ENCODE measurements at places on chromosomes 7 and 10.

DNA sequence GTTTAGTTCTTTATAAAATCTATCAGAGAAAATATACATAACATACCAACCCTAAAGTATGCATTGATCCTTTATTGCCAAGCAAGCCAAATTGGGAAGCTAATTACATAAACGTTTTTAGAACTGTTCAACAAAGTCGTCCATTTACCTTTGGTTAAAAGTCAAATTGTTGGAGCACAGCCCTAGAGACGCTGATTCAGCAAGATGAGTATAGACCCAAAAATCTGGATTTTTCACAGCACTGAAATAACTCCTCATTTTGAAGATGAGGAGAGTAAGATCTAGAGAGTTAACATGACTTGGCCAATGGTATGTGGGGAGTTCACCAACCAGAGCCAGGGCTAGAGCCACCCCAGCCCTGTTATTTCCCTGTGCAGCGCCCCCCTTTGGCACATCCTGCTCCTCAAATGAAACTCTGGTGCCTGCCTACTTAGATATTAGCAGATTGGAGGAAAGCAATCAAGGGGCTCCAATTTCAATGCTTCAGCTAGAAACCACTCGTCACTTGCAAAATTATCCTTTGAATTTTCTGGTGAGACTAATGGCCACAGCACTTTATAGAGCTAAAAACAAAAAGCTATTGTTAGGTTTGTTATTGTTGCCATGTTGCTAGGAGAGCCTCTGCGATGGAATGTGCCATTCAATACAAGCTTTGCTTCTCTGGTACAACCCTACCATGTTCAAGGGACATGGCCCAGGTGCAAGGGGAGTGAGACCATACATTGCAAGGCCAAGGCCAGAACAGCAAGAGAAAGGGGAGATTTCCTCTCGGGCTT lies 132.6 kb upstream of the ZEB1 start:
- no peak for DNase-seq

- DNase-seq = no peak
These were observed 38.3 kb upstream of the INPP5A start for GRCh38 chr10:132499367-132499685.

- no peak for DNase-seq
These were observed at the start of gene ANKRD30A for GRCh38 chr10:37125191-37125732. TSS of gene ANKRD30A (plus strand) at chr10:37125598. CDS start at chr10:37125788, 190 bp downstream.

GRCh38 chr10:94546901-94547185 lies 1.3 kb downstream of the HELLS start:
- DNase-seq = no peak

- no peak for DNase-seq
These were observed 17.2 kb downstream of the PPP3CB start for GRCh38 chr10:73478636-73479035.

GRCh38 chr10:58854811-58855210 lies 321.6 kb upstream of the PHYHIPL start:
- no peak for DNase-seq

- DNase-seq = no peak
These were observed 18.7 kb upstream of the SLF2 start for GRCh38 chr10:100894033-100894432.

DNA sequence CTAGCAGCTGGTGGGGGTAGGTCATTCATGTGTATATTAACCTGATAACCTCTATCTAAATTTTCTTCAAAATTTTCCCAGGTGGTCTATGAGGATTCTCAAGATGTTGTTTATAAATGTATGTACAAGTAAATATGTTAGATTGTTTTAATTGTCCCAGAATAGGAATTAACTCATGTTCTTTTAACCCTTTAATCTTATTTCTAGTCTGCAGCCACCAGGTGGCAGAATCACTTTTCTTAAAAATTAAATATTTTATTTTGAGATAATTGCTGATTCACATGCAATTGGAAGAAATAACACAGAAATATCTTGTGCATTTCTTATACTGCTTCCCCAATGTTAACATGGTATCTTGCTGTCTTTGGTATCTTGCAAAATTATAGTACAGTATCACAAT lies 589.5 kb downstream of the ARL4A start:
- DNase-seq = no peak

DNA sequence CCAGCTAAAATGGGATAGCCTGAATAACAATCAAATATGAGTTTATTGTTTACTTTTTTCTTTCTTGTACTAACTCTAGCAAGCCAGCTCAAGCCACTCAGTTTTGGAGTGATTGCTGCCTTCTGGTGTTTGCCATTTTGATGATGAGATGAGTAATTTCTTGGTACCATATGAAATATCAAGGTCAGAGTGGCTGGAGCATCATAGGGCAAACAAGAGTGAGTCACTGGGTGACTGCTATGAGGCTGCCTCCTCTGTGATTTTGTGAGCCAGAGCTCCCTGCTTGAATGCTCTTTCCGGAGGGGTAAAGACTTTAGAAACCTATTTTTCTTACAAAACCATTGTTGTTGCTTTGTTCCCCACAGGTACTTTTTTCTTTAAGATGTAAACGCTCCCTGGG lies 295.6 kb downstream of the PRKG1 start:
- DNase-seq = no peak

GRCh38 chr7:107972075-107972482 lies 30.9 kb downstream of the LAMB1 start:
- DNase-seq = no peak

- no peak for DNase-seq
These were observed 34.6 kb upstream of the PSMG3 start for GRCh38 chr7:1604383-1604782.

- DNase-seq = no peak
These were observed 66.4 kb downstream of the CDC123 start for GRCh38 chr10:12262278-12262981.

DNA sequence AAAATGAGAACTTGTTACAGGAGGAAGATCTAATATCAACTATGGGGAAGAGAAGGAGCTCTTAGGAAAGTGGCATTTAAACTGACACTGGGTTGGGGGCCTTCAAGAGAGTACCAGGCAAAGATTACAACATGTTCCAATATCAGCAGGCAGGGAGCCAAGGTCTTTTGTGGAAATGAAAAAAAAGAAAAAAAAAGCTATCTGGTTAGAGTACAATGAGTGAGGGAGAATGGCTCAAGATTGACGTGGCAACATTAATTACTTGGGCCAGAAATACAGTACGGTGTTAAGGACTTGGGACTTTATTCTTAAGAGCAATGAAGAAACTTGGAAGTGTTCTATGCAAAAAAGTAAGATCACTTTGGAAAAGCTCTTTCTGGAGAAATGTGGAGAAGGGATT lies 132.3 kb upstream of the CDK1 start:
- no peak for DNase-seq

DNA sequence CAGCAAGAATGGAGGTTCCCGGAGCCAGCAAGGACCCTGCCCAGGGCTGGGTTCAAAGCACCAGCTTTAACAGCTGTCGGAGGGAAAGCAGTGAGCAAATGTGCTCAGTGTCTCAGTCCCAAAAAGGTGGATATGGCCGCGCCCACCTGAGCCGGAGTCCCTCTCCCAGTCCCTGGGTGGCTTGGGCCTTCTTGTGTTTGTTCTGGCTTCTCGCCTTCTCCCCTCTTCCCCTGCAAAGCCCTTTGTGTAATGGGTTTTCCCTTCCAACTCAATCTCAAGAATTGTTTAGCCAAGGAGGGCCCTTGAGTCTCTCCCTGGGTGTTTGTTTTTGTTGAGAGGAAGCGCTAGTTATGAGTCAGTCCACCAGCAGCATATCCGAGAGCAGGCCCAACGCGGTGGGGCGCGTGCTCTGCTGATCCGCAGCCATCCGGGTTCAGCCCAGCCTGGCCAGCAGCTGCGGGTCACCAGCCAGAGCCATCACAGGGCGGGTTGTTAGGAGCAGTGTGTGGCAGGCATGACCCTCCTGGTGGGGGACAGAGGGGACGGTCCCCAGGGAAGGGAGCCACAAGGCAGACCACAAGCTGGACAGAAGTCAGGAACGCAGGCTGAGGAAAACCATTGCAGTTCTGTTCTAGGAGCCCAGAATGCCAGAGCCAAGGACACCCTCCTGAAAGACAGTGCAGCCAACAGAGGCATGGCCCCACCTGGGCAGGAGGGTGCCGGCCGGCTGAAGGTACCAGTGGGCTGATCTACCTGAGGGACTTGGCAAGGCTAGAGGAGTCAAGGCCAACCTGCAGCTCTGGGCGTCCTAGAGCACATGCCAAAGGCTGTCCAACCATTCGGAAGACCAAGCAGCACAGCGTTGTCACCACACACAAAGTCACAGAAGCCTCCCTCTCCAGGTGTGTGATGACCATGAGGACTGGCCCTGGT lies 21.3 kb downstream of the CALML3 start:
- DNase-seq = no peak

DNA sequence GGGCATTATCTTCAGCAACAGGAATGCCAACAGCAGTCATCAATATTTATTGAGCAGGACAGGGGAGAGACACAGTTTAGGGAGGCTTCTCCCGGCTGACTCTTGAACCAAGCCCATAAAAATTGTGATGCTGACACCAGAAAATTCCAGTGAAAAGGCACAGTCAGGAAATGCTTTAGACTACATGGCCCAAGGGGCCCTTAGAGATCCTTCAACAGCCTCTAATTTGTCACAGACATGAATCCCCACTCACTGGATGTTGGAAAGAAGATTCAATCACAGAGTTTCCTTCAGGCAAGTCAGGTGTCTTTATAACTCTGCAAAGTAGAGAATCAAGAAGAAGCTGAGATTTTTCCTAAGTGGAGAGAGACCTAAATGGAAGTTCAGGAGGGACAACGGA lies 1.2 kb downstream of the GJC3 start:
- DNase-seq = no peak

GRCh38 chr10:68428396-68429104 lies 21.5 kb upstream of the RUFY2 start:
- DNase-seq = no peak

GRCh38 chr10:77456414-77456813 lies 181.2 kb downstream of the KCNMA1 start:
- no peak for DNase-seq

DNA sequence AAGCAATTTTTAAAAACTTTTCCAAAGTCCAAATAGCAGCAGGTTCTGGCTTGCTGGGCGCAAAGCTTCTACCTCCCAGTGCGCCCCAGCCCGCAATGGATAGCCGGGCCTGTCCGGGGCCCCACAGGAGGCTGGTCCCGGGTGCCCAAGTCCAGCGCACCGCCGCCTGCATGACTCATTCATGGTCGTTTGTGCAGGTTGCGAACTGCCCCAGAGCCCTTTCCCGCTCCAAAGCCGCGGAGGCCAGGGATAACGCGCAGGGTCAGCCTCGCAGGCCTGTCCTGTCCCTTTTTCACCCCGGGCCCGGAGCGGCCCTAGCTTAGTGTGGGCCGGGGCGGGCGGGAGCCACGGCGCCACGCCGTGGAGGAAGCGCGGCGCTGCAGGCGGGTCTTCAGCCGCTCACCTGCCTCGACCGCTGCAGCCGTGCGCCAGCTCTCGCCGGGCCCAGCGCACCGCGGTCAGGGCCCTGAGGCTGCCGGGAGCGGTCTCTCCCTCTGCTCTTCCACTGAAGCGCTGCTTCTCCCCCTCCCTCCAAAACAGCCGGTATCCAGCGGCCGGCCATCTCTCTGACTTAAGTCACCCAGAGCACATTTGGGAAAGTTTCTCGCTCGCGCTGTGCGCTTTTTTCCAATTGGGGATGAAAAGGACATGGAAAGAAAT lies 1.7 kb upstream of the EGR2 start:
- DNase-seq = no peak

All from cerebellar nuclear complex (tissue), 1 donor.